ENCODE measurements at places on chromosomes 11 and 22.

GRCh38 chr11:73395297-73396208 lies 19.4 kb downstream of the RELT start:
- DNase-seq, result no peak

GRCh38 chr11:121958323-121958970 lies 157.6 kb downstream of the BLID start:
- no peak for DNase-seq

GRCh38 chr11:57482782-57483561 lies 22.6 kb downstream of the RTN4RL2 start:
- DNase-seq, result peak; percentile 68

- peak; percentile 84 for DNase-seq
These were observed 753 bp upstream of the PPARA start for GRCh38 chr22:46149512-46150033.

GRCh38 chr22:41775976-41776375 lies 24.5 kb upstream of the CCDC134 start:
- DNase-seq, result no peak

GRCh38 chr11:11148104-11148509 lies 204.9 kb downstream of the CSNK2A3 start:
- peak; percentile 91 for DNase-seq

GRCh38 chr11:126080161-126080941 lies 17.7 kb upstream of the CDON start:
- DNase-seq, result peak; percentile 63

GRCh38 chr22:20779014-20779817 lies 5.3 kb downstream of the SERPIND1 start:
- DNase-seq, result no peak

- DNase-seq, result no peak
These were observed 111.5 kb upstream of the CLMP start for GRCh38 chr11:123306531-123306930.

- peak; percentile 97 for DNase-seq
These were observed at the start of gene MAFF for GRCh38 chr22:38201711-38202436. Gene MAFF (plus strand): TSS chr22:38201994. CDS start chr22:38213854, 11,860 bp downstream.

- DNase-seq, result no peak
These were observed 32.3 kb downstream of the OSBPL5 start for GRCh38 chr11:3132831-3133260.

- DNase-seq, result no peak
These were observed 114.0 kb upstream of the PLET1 start for GRCh38 chr11:112374486-112375140.

DNA sequence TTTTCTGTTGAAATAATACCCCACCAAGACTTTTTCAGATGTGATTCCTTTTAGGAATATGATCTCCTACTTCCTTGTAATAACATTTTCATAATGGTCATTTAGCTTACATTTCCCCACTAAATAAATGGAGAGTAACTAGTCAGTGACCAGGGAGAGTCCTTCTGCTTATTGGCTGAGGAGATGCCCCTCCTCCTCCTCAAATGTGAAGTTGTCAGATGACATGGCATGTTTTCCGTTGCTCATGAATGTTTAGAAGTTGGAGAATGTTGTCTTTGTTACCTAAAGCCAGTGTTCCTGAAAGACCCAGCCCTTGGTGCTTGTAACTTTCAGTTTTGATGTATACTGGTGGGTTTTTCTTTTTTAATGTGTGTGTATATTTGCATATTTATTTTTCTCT lies 38.2 kb downstream of the CSRP3 start:
- no peak for DNase-seq

DNA sequence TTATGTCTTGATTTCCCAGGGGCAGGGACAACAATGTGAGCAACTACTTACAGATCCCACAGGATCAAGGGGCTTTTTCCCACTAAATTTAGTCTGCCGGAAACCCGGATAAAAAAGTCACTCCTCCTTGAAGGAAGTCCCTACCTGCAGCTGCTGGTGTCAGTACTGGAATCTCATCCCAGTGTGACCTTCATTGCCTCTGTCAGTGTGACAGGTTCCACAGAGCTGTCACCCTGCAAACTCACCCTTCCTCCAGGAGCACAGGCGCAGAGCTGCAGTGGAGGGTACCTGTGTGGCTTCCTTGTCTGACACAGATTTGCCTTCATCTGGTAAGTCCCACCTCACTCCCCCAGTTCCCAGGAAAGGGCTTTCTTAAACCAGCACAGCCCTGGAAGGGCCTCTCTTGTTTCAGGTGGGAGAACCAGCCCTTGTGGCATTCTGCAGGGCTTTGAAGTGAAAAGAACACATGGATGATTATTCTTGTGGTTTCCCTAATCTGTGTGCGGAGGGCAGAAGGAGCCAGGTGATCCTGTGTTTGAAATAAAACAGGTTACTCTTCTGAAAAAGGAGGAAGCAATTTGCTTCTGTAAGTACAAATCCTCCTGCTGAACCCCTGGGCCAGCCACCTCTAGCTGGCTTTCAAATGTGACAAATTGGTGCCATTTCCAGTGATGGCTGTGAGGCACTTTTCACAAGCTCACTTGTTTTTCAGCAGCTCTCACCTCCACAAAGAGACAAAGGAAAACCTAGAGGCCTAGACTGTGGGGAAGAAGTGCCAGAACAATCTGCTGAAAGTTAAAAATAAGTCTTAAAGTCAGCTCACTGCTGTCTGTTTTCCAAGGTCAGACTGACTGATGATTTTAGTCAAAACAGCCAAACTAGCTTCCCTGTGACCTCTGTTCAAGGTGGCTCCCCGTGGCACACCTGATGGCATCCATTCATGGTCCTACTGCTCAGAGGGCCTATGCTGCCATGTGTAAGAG lies 9.2 kb upstream of the PRSS23 start:
- no peak for DNase-seq

- DNase-seq, result no peak
These were observed 5.3 kb upstream of the KCNQ1OT1 start for GRCh38 chr11:2704896-2705606.

DNA sequence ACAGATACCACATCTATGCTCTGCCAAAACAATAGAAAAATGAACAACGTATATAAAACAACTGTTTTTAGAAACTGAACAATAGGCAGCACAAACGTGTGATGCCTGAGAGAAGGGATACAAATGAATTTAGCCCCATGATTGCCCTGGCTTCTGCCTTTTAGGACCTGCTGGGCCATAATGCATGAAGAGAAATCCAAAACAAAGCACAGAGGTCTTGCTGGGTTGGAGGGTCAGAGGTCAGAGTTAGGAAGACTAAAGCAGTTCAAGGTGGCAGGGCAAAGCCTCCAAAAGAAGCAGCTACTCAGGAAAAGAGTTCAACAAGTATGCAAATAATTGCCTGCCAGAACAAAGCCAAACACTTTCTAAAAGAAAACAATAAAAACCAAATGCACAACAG lies 138.5 kb downstream of the TTC28 start:
- no peak for DNase-seq

DNA sequence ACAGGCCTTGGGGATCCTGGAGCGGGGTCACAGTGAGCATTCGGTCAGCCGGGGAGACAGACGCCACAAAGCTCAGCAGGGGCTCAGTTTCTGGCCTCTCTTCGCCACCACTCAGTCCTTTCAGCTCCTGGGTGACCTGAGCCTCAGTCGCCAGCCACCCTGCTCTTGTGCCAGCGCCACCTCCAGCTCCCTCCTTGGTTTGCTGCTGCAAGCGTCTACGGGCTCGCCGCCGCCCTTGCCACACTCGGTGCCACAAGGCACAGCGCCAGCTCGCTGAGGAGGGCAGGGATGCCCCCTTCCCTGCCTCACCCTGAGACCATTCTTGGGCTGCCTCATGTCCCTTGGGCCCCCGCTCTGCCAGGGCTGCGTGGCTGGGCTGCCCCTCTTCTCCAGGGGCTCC lies 1.5 kb upstream of the EEF1G start:
- DNase-seq, result no peak

DNA sequence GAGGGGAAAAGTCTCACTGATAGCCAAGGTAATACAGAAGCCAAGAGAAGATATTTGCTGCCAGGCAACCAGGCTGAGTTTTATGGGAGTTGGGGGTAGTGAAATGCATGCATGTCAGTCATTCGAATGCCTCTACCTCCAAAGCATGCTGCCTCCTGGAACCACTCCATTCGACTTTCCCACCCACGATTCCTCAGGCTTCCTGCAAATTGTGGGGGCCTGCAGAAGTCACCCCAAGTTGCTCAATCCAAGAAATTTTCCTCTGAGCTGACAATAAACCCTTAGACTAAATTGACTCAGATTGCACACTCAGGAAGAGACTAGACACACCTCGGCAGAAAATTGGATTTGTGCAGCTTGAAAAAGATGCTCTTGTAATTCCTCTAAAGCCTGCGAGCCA lies 73.6 kb upstream of the GRK3 start:
- no peak for DNase-seq

DNA sequence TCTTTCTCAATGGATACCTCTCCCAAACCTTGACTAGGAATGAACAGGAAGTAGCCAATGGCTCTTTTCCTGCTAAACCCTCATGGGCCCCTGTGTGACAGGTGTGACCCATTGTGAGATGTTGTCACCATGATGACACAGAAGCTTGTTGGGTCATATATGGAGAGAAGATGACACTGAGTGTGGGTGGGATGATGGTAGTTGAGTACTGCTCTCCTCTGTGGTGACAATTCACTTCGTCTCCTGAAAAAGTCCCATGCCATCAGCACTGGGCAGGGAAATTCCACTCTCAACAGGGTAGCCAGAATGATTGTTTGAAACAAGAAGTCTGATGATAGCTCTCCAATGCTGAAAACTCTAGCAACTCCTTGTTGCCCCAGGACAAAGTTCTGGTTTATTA lies 94.0 kb upstream of the SEZ6L start:
- DNase-seq, result no peak

DNA sequence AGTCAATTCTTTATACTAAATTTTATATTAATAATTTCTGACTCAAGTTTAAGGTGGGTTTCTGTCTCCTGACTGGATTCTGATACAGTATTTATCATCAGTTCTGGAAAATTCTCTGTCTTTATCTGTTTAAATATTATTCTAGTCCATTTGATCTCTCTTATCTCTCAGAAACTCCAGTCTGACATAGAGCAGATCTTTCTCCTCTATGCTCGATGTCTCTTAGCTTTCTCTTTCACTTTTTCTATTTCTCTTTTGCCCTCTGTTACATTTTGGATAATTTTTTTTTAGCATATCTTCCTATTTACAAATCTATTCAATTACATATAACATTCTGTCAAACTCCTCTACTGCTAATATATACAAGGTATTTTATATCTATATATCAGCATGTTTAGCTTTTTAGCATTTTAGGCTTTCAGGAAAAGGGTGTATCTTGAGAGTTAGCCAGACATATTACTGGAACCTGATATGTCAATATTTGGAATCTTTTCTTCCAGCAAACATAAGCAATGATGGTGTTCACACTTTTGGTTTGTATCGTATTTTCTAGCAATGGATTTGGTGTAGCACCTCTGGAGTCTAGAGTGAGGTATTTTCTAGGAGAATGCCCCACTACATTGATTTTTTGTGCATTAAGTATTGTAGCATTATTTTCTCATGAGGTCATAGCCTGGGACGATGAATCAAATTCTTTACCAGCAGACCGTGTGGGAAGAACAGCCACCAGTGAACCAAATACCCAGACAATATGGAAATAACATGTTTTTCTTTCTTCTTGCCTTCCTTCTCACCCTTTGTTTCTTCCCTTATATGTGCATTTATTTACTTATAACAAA lies 4.1 kb upstream of the NNMT start:
- no peak for DNase-seq

DNA sequence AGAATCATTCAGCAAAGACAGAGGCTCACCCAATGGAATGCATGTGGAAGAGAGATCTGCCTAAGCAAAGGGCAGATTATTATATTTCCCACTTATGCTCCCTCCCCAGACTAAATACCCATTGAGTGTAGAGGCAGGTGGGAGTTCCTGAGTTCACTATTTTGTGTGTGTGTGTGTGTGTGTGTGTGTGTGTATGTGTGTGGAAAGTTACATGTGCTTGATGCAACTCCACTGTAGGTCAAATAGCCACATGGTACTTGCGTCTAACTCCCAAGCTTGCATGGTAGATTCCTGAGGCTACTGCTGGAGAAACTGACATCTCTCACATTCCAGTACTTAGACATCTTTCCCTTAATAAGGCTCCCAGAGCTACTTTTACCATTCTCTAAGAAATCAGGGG lies 3.4 kb upstream of the COPB1 start:
- DNase-seq, result no peak

DNA sequence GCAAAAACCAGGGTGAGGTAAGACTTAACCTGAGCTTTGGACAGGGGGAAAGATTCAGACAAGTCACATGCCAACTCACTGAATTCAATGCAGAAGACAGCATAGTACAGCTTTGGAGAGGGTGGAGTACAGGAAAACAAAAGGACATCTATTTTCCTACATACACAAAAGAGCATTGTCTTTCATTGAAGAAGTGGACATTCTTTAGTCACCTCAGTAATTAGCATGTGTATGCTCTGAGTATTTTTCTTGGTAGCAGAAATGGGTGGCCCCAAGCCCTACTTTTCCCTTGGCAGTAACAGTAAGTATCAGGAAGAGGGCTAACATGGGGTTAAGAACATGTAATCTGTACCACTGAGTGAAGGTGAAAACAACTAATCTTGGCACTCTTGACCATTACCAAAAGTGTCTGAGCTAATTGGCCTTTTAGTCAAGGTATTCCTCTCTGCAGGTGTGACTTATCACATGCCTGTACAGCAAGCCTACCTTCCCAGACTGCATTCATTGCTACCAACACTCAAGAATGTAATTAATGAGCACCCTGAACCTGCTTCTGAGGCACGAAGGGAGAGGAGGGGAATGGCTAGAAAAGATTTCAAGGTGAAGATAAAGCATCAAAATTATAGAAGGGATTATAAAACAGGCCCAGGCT lies 33.9 kb downstream of the SYTL2 start:
- no peak for DNase-seq

DNA sequence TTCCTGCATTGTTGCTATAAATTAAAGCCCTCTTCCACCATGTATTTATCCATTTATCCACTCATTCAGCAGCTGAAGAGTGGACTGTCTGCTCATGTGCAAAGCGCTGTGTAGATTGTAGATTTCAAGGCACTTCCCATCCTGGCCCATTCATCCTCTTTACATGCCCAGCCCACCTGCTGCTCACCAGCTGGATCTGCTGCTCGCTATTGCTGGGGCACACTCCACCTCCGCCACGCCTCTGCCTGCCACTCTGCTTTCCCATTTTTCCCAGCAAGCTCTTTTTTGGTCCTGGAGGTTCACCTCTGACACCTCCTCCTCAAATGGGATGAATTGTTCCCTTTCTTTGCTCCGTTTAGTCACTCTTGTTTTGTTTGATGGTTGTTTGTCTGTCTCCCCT lies 48.3 kb downstream of the CEP164 start:
- no peak for DNase-seq

GRCh38 chr22:22110548-22111266 lies 128.1 kb upstream of the TOP3B start:
- peak; percentile 45 for DNase-seq

Measured in thyroid gland (tissue), 4 donors.